ENCODE measurements at places on chromosomes 7 and 10.

DNA sequence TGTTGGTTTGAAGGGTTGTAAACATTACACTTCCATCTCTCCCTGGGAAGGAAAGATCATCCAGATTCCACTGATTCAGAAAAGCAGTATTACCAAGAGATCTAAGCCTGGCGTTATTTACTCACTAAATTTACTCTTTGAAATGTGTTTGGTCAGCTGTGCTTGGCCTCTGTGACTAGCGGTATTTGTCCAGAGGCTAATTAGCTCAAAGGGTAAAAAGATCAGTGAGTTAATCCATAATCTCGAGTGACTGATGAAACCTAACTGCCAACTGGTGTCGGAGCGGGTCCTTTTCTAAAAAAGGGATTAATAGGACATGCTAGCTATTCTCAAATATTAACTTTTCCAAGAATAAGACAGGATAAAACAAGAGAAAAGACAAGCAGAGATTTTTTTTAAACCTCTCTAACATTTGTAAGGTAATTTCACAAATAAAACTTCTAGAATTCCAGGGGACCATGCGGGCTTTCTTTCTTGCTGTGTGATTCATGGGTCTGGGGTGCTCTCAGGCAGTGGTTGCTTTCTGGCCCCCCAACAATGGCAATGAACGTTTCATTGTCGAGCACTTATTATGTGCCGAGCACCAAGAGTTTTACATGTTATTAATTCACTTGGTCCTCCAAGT lies 247.3 kb upstream of the AOAH start:
- DNase-seq = no peak

DNA sequence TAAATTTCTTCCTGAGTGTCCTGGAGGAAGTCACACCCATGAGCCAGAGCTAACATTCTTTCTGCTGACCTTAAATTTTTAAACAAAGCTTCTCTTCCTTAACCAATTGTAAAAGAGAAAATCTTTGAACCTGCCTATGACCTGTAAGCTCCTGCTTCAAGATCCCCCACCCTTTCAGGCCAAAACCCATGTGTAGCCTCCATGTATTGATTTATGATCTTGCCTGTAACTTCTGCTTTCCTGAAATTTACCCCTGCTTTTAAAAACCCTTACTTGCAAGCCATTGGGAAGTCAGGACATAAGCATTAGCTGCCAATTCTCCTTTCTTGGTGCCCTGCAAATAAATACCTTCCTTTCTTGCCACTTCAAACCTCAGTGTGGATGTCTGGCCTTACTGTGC lies 68.5 kb upstream of the HECTD2 start:
- DNase-seq = no peak

DNA sequence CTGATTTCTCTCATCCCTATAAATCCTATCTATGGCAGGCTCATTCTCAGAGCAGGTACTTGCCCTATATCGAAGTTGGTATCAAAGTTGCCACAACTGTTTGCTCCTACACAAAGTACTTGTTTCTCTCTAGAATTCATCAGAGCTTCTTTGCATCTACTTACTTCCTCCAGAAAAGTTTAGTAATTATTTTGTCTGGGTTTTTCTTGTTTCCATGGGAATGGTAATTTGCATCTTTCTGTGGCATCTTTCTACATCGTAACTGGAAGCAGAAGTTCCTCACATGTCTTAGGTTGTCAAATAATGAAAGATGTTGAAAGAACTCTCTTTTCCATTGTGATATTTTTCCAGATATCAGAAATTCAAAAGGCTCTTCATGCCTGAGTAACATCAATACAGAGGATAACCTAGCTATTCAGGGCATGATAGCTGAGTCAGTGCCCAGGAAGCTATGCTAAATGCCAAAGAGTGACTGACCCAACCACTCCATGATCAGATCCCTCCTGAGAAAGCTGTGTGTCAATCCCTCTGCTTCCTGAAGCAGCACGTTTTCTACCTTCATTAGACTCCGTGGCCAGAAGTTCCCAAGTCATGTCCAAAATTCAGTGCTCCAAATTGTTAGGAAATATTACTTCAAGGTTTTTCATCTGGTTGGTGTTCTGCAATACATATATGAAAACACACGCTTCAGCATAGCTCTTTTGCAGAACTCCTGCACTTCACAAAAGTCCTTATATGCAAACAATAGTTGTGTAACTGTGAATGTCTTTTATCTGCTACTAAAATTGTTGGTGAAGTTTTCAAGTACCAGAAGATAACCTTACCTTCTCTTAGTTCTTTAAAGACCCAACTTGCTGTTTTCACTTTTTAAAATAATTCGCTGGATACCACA lies 216.5 kb downstream of the VTI1A start:
- peak; percentile 82 for DNase-seq

DNA sequence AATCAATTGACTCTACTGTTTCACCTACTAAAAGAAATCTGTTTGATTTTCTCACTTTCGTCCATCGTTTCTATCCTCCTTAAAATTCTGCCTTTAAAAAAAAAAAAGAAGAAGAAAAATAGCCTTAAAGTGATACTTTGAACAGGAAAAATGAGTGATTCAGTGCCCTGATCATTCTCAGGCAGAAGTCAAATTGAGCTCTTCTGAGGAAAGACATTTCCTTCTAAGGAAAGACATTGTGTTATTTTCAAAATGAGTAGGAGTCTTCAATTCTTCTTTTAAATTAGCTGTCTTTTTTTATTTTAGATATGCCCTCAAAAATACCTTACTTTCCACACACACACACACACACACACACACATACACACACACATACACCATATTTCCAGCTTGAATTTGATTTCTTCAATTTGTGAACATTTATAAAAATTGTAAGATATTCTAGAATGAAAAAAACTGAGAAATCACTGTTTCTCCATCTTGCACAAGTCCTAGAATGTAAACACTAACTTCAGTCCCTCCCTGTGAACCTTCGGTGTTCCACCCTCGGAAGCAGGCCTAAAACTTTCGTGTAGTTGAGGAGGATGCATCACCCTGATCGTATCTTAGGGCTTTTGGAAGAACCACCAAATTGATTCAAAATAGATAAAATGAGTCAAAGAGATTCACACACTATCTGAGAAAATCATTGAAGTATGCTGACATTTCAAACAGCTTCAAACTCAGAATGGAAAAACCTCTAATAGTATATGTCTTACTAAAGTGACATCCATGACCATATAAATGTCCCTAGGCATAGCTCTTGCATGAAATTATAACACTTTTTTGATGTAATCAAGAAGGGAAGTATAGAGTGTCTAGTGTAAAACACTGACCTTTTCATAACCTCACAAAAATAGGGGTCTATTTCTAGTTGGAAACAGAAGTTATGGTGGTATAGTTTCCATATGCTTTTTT lies 270.8 kb downstream of the GATA3 start:
- DNase-seq = no peak

- DNase-seq = no peak
Observed at GRCh38 chr10:127157089-127157488, 39.3 kb downstream of the INSYN2A start.

GRCh38 chr7:8528311-8528710 lies 94.9 kb downstream of the NXPH1 start:
- DNase-seq = no peak

GRCh38 chr10:19290770-19291169 lies 242.2 kb downstream of the MALRD1 start:
- DNase-seq = no peak

GRCh38 chr7:97317575-97317974 lies 200.1 kb downstream of the SDHAF3 start:
- DNase-seq = no peak

DNA sequence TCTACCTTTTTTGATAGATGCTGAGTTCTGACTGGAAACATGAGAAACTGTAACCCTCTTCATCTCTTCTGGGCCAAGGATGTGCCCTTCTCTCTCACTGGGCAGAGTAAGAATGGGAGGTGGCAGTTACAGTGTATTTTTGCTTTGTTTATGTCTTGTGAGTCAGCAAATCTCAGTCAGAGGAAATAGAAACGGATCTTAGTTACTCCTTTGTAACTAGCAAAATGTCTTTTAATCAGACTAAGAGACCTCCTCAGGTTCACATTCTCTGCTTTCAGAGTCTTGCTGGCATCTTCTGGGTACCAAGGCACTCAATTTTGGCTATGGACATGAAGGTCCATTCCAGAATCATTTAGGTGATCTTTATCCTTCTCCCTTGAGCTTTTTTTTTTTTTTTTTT lies 70.9 kb downstream of the HHEX start:
- peak; percentile 76 for DNase-seq

- no peak for DNase-seq
Observed at GRCh38 chr10:2913474-2913873, 153.9 kb upstream of the PFKP start.

GRCh38 chr10:111432588-111432987 lies 355.8 kb downstream of the ADRA2A start:
- no peak for DNase-seq

- no peak for DNase-seq
Observed at GRCh38 chr7:7862393-7862792, 106.2 kb upstream of the GLCCI1 start.

- DNase-seq = peak; percentile 67
Observed at GRCh38 chr7:149690688-149691446, 82.5 kb downstream of the ZNF467 start.

DNA sequence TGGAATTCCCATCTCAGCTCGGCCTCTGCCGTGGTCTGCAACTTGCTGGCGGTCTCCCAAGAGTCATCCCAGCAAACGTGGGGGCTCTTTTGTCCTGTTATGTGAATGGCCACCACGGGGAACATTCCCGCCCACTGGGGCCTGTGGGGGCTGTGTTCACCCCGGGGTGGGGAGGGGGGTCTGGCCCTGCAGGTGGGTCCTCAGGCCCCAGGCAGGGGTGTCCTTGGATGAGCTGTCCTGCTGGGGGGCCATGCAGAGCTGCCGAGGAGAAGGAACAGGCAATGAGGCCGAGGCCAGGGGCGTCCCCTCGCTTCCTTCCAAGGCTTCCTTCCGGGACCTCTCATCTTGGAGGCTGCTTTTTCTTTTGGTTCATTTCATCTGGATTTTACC lies 24.4 kb upstream of the PITRM1 start:
- DNase-seq = no peak

- DNase-seq = peak; percentile 64
Observed at GRCh38 chr10:12214763-12215218, 18.8 kb downstream of the CDC123 start.

DNA sequence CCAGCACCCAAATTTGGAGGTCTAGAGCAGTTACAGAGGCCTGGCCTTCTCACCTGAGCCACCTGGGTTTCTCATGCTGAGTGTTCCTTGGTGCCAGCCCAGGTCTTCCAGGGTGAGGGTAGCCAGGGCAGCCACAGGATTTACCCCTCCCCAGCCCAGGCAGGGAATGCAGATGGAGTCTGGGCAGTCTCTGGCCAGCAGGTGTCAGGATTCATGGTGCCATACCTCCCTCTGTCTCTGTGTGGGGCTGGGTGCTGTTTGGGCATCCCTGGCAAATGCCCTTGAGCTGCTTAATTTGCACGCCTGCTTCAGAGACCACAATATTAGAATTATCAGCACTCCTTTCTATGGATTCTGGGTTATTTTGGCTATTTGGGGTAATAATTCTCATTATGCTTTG lies 246.7 kb downstream of the GFRA1 start:
- DNase-seq = no peak

DNA sequence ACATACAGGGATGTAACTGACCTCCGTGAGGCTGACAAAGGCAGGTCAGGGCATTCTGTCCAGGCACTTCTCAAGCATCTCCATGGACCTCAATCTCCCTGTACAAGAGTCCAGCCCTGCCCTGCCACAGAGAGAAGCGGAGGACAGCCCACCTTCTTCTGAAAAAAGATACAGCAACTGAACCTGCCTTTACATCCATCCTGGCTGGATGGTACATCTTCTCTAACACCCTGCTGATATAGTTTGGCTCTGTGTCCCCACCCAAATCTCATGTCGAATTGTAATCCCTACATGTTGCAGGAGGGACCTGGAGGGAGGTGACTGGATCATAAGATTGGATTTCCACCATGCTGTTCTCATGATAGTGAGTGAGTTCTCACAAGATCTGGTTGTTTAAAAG lies 40.5 kb upstream of the KCNMA1 start:
- DNase-seq = no peak

DNA sequence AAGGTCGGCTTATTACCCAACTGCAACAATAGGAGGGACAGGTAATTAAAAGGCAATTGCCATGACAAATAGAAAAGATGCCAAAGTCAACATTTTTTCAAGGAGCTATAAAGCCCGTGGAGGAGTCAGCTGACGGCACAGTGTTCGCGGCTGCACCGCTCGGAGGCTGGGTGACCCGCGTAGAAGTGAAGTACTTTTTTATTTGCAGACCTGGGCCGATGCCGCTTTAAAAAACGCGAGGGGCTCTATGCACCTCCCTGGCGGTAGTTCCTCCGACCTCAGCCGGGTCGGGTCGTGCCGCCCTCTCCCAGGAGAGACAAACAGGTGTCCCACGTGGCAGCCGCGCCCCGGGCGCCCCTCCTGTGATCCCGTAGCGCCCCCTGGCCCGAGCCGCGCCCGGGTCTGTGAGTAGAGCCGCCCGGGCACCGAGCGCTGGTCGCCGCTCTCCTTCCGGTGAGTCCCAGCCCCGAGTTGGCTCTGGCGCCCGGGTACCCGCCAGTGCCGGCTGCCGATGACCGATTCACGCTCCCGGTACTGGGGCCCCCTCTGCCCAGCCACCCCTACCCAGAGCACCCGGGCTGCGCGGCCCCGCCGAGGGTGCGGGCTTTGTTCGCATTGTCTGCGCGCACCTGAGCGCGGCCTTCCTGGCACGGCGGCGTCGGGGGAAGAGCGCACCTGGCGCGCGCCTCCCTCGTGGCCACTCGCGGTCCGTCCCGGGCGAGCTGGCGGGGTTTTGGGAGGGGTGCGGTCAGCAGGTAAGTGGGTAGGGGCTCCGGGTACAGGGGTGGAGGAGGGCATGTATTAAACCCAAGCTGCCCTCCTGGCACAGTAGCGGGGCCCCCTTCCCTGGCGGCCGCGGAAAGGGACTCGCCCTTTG lies at the start of gene VWA2:
VWA2 (plus strand) TSS at position 138 of the 877 bp plus-strand sequence. CDS start 9,460 bp downstream, outside the sequence.
- DNase-seq = no peak

GRCh38 chr10:124733571-124734245 lies 10.5 kb downstream of the FAM53B start:
- no peak for DNase-seq

DNA sequence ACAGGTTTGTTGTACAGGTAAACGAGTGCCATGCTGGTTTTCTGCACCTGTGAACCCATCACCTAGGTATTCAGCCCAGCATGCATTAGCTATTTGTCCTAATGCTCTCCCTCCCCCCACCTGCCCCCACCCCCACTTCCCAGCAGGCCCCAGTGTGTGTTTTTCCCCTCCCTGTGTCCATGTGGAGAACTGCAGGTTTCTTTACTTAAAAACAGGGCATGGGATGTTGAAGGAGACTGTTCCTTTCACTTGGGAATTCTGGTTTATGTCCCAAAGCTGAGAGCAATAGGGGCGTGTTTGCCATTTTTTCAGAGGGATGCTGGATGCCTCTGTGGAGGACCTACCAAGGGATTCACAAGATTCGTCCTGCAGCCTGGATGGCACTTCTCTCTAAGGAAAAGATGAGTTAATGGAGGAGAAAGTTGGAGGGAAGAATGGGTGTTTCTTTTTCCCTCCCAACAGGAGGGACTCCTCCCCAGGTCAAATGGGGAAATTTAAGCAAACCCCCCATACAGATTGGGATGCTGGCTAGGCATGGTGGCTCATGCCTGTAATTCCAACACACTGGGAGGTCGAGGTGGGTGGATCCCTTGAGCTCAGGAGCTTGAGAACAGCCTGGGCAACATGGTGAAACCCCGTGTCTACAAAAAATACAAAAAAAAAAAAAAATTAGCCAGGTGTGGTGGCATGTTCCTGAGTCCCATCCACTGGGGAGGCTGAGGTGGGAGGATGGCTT lies 136.0 kb downstream of the GALNT17 start:
- no peak for DNase-seq
